ELF-1 (cell line): ENCODE measurements at places on chromosomes 6 and 20.

- DNase-seq: peak; percentile 54
Measured at GRCh38 chr20:22582386-22582963, 1.9 kb downstream of the FOXA2 start.

DNA sequence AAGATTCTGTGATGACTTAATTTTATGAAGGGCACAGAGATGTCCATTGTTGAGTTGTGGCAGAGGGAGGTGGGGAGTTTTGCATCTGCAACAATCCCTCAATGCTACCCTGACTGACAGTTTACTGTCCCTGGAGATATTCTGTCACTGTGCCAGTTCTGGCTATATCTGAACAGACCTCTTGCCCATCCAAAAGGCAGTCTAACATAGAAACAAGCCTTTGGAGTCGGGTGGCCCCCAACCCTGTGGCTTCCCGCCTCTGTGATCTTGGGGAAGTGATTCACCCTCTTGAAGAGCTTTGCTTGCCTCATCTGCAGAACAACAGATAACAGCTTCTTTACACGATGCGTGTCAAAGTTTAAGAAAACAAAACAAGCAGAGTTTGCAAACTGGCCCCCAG lies 3.8 kb upstream of the E2F1 start:
- DNase-seq: peak; percentile 35

DNA sequence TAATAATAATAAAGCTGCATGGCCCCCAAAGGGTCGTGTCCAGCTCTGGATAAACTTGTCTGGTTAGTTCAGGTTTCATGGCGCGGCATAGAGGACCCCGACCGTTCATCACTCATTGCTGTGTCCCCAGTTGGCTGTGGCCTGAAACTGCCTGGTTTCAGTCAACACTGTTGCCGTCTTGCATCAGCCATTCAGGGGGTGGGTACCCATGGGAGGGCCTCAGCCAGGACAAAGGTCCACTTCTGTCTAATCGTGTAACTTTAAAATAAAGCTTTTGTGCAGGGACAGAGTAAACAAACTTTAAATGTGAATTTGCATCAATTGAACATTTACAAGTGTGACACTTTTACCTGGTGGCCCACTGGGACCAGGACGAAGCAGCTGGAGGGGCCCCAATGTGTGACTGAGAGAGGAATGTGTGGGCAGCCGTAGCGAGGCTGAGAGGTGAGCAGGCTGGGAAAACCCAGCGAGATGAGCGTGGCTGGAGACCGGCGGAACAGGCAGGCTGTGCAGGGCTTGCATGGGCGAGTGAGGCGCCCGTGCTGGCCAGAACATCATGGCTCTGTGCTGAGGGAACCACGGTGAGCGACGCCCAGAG lies 22.3 kb upstream of the UNC93A start:
- DNase-seq: no peak

DNA sequence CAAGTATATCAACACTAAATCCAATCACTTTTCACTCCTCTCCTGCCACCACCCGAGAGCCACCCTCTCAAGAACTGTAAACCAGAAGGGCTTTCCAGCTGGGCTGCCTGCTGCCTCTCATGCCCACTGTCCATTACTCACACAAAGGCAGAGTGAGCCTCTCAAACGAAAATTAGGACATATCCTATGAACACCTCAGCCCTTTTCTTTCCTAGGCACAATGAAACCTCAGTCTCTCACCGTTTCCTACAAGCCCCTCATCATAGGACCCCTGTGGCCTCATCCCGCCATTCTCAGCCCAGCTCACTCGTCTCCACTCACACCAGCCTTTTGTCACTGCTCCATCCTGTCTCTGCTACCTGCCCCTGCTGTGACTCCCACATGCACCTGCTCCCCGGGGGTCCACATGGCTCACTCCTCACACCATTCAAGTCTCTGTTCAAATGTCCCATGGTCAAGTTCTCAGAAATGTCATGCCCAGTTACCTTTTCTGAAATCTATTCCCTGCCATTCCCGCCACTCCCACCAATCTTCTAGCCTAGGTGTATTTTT lies 7.4 kb downstream of the HLA-F start:
- DNase-seq: no peak

GRCh38 chr6:67252663-67253062 lies 1382.4 kb upstream of the ADGRB3 start:
- no peak for DNase-seq

GRCh38 chr6:124927806-124928205 lies 34.4 kb upstream of the RNF217 start:
- DNase-seq: no peak

DNA sequence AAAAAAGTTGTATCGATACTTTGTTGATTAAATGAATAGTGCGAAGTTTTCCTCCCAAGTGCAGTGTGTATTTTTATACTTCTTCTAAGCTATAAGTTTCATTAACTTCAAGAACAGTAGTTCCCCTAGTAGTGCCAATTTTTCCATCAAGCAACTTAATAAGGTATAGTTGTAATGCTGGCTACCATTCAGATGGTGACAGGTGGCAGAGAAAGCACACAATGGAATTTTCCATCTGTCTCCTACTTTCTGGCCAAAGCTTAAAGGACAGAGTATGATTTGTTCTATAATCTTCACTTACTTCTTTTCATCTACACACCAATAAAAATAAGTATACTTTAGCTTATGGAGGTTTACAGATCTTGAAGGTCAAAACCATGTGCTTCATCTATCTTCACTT lies 431.1 kb downstream of the NKAIN2 start:
- DNase-seq: no peak

GRCh38 chr6:125668071-125668470 lies 81.4 kb upstream of the HEY2 start:
- no peak for DNase-seq

- peak; percentile 94 for DNase-seq
Measured at GRCh38 chr6:26571592-26572296, 25.0 kb upstream of the ABT1 start.

DNA sequence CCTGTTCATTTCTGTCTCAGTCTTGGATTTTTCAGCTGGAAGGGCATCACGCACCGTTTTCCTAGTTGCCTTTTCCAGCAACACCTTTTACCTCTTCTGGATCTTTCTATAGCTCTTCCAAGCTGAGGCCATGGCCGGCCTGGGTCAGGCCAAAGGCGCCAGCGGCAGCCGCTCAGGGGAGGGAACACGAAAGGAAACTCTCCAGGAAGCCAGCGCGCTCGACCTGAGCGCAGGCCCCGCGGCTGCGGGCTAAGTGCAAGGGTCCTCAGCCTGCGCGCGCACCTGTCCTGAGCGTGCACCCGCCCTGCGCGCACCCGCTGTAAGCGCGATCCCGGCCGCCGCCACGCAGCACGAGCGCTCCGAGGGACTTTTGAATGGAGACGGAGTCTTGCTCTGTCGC lies 43.8 kb upstream of the TMEM181 start:
- peak; percentile 85 for DNase-seq

DNA sequence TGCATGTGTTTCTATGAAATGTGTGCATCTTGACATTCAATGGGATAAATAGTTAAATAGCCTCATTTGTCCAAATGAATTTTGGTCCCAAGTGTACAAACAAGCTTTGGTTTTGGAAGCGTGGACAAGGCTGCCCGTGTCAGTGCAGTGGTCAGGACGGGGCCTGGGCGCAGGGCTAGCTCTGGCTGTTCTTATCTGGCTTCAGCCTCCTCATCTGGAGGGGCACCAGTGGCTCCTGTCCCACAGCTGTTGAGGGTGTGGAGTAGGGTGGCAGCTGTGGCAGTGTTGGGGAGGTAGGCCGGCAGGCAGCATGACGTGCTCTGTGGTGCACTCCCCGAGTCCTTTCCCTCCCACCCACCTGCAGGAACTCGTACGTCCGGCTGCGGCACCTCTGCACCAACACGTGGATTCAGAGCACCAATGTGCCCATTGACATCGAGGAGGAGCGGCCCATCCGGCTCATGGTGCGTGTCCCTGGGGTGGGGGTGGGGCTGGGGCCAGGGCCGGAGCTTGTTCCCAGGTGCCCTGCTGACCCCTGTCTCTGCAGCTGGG lies 43.5 kb downstream of the ITPR3 start:
- DNase-seq: no peak

DNA sequence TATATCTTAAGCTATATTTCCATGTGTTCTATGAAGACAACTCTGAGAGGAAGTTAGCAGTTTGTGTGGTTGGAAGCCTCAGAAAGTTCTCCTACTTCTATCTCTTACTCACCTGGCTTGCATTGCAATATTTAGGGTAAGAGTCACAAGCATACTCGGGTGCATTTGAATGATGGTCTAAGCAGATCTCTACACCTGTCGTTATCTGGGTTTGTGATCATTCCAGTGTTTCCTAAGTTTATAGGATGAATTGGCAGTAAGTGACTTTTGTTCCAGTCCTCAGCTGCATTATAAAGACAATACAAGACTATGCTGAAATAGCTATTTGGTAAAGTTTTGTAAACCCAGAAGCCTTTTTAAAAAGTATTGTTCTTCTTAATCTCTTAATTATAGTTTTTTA lies 36.9 kb downstream of the CBFA2T2 start:
- no peak for DNase-seq

GRCh38 chr20:51861726-51862466 lies 59.6 kb upstream of the SALL4 start:
- peak; percentile 92 for DNase-seq

GRCh38 chr6:158040051-158040803 lies 58.6 kb downstream of the SYNJ2 start:
- DNase-seq: peak; percentile 72
